Mesenteric fat pad (tissue), 1 donor: ENCODE measurements at places on chromosomes 5 and 9. TPM values are rescaled to one million over a fixed set of nuclear protein-coding genes. Genes with fewer than 3 reads are reported as not detected.

The SLIT3 gene
- 83.6 TPM for total RNA-seq

DNA sequence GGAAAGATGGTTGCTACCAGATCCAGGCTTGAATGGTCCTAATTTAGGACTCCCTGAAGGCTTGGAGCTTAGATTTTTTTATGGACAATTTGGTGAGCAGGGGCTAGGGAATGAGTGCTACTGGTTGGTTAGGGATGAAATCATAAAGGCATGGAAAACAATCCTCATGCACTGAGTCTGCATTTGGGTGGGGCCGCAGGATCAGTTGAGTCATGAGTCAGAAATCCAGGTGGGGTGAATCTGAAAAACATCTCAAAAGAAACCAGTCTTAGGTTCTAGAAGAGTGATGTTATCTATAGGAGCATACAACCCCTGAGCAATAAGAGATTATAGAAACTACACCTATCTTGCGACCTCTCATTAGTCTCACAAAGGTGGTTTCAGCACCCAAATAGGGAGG, 300.0 kb downstream of the KIF4B start:
- DNase-seq, result no peak

DNA sequence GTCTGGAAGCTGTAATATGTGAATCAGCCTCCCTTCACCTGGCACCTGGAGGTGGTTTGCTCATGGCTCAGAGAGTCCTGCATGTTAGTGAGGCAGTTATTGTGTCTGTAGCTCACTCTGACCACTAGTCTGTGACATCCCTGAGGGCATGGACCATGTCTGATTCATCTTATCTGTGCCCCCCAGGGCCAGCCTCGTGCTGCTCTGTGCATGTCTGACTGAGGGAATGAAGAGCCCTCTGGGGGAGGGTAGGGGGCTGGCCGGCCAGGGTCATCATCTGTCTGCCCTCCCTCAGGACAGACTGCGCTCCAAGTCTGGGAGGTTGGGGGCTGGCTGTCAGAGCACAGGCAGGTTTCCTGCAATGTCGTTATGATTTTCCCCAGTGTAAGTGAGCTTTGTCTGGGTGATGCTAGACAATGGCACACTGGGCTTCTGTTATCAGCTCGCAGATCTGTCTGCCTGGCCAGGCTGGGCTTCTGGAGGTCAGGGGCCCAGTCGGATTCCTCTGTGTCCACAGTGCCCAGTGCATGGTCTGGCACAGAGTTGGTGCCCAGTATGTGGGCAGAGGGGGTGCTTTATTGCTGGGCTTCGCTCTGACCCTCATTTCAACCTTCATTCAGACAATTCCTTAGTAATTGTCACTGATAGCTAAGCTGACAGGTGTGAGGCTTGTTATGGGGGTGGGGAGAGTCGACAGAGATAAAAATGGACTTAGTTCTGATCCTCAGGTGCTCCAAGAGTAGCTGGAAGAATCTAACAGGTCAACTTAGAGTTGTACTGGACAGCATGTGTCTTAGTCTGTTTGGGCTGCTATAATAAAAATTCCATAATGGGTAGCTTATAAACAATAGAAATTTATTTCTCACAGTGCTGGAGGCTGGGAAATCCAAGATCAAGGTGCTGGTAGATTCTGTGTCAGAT, 85.7 kb upstream of the SHB start:
- DNase-seq, result no peak

DNA sequence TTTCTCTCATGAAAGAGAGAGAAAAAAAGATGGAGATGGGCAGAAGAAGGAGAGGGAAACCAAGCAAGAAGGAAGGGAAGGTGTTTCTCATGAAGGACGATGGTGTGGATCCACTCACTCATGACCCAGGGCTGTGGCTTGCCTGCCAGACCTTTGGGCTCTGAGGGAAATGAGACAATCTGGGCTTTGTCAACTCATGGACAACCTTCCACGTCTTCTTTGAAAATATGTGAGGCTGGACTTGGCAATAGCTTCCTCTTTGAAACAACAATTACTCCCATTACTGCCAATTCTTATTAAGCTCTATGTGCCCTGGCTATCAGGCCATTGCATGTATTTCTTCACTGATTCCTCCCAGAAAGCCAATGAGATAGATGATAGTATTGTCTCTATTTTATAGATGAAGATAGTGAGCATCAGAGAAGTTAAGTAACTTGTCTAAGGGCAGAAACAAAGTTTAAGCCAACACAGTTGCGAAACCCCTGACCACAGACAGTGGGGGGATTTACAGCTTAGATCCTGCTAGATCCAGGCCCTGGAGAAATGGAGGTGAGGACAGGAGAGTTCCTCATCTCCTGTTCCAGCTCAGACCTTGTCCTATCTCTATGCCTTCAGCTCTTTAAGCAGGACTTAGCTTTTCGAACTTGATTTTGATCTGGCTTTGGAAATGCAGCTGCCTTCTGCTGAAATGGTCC, 132.4 kb downstream of the GCNT1 start:
- DNase-seq, result no peak

DNA sequence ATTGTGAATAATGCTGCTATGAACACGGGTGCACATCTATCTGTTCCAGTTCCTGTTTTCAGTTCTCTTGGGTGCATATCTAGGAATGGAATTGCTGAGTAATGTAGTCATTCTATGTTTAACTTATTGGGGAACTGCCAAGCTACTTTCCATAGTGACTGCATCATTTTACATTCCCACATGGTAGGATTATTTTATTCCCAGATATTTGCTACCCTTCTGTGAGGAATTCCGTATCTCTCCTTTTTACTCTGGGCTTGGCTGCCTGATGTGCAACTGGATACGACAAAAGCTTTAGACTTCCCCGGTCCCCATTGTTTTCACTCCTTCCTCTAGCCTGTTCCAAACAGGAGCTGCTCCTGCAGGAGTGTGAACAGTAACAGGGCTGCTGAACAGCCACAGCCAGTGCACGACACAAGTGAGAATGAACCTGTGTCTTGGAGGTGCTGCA, 7.2 kb downstream of the TAS2R1 start:
- DNase-seq, result no peak

The FXN gene
- total RNA-seq, result 16.5 TPM

- no peak for DNase-seq
These were observed 127.1 kb upstream of the GLRA1 start for GRCh38 chr5:152051499-152052454.

The DIPK1B gene
- total RNA-seq, result 3.9 TPM

- no peak for DNase-seq
These were observed 579 bp upstream of the ASTN2 start for GRCh38 chr9:117415358-117415914.

DNA sequence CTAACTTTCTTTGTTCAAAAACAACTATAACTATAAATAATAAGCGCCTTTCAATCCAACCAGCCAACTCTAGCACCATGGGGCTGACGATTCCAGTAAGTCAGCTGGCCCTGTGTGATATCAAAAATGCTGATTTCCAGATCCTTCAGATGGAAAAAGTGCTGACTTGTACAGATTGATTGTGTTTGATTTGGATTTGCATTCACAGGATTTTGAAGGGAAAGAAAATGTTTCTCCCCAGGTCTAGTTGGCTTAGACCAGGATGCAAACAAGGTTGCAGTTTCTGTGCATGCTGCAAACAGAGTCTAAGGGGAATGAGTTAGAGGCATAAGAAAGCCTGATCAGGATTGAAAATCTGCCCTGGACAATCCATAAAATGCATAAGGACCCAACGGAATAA, 68.9 kb downstream of the SLC1A3 start:
- DNase-seq, result no peak

The RANBP3L gene
- total RNA-seq, result not detected

DNA sequence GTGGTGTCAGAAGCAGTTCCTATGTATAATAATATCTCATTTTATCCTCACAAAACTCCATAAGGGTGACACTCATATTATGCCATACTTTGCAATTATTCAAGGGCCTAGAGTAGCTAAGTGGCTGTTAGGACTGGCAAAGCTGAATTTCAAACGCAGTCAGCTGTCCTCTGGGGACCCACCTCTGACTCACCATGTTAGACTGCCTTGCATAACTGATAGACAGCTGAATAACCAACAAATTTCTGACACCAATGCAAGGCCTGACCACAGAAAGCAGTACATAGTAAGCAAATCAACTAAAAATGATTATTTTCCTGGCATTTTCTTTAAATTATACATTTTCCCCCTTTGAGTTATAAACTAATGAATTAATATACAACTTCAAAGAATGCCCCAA, 251.6 kb upstream of the PTGER4 start:
- DNase-seq, result no peak

The PCDH12 gene
- total RNA-seq, result 6.4 TPM

DNA sequence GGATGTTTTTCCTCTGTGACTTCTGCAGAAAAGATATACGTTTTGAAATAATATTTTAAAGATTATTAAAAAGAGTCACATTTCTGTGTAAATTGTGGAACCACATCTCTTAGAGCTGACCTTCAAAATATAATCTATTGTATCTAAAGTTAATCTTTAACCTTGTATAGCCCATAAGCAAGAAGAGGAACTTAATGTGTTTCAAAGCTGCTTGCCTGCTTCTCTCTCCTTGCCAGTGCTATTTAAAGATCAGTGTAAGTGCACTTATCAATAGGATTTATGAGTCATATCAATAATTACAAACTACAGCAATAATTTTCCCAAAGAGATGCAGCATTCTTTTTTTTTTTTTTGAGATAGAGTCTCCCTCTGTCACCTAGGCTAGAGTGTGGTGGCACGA, 29.4 kb upstream of the GDA start:
- no peak for DNase-seq

The GLRA1 gene
- total RNA-seq, result not detected

- DNase-seq, result no peak
These were observed 356.3 kb downstream of the MAT2B start for GRCh38 chr5:163861670-163862069.

The ANKH gene
- 78.1 TPM for total RNA-seq

The CDKN2A gene
- total RNA-seq, result 4.2 TPM

DNA sequence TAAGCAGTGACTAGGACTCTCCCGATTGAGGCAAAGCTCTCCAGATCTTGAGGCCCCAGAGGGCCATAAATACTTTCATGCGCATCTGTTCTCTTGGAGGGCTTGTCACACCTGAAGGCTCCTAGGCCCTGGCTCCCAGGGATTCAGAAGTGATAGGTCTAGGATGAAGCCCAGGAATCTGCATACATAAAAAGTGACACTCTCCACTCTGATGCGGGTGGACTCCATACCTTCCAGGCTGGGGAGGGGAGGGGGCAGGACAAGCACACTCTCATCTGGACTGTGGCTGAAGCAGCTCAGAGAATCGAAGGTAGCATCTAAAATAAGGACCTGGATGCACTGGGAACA, 9.1 kb upstream of the CYSTM1 start:
- peak; percentile 30 for DNase-seq

The CKMT2 gene
- 18.9 TPM for total RNA-seq

DNA sequence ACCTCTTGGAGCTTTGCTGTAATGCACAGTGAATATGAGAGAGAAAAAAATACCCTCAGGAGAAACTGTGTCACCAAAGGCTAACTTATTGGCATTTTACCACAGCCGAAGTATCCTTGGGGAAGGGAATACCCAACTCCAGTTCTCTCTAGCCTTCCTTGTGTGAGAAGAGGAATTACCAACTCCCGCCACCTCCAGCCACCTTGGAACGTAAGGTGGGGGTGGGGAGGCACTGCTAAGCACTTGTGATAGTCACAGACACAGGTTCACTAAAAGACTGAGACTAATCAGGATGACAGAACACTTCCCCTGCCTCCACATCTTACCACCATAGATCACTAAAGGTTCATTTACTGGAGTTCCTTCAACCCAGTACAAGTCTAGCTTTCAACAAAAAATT, 102.0 kb upstream of the ADAMTS19 start:
- DNase-seq, result no peak

- DNase-seq, result no peak
These were observed 41.7 kb downstream of the RETREG1 start for GRCh38 chr5:16574789-16575721.

The SLC36A2 gene
- total RNA-seq, result not detected

DNA sequence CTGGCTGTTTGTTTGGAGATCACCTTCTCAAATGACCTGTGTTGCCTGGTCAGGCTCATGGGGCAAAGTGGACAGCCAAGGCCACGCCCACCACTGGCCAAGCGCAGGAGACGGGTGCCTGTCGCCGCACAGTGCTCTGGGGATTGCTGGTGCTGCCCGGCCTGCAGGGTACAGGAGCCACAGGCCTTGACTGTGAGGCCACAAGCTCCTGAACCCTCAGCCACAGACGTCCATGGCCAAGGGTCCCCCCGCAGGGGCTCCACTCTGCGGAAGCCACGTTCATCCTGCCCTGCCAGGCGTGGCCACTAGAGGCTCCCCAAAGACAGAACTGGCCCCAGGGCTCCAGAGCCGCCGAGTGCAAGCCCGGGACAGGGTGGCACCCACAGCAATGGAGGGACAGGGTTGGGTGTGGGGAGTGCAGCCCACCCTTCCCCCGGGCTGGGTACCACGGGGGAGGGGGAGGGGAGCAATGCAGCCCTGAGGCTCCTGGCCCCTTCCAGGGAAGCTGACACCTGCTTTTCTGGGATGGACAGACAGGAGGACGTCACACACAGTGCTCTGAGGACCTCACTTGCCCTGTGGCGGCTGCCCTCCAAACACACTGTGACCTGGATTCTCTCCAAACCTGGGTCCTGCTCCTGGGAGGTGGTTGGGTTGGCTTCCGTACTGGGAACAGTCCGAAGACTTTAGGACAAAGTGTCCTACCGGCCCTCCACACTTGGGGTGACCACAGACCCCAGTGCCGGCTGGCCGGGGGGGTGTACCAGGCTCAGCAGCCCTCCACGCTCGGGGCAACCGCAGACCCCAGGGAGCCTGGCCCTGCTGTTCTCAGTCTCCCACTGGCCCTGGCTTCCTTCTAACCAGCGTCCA, 21.5 kb downstream of the TPPP start:
- no peak for DNase-seq

DNA sequence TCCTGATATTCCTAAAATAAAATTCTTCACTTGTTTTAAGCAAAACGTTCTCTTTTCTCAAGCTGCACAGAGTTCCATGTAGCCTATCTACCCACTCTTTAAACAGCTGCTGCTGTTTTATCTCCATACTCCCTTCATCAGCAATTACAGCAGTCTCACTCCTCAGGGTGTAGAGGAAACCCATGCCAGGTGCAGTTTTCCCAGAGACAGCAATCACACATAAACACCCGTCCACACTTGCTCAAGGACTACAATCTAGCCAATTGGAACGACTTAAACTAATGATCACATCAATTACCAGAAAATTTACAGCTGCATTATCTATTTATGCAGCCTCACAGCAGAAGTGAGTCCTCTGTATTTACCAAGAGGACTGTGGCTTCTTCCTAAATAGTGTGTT, 141.7 kb downstream of the HTR1A start:
- no peak for DNase-seq

DNA sequence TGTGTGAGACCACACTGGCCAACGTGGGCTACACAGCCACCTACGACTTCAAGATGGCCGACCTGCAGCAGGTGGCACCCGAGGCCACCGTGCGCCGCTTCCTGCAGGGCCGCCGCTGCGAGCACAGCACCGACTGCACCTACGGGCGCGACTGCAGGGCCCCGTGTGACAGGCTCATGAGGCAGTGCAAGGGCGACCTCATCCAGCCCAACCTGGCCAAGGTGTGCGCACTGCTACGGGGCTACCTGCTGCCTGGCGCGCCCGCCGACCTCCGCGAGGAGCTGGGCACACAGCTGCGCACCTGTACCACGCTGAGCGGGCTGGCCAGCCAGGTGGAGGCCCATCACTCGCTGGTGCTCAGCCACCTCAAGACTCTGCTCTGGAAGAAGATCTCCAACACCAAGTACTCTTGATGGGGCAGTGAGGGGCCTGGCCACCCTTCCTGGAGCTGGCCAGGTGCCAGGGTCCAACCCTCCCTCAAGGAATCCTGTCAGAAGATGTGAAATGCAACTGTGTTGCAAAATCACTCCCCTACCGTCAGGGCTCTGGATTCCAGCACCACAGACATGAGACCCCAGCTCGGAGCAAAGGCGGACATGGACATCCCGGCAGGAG, 11.1 kb downstream of the DIPK1B start:
- DNase-seq, result no peak

The PGGT1B gene
- 37.3 TPM for total RNA-seq

The FAM200C gene
- 1.9 TPM for total RNA-seq
